ENCODE measurements at places on chromosomes 1 and 21. TPM values are rescaled to one million over a fixed set of nuclear protein-coding genes. Genes with fewer than 3 reads are reported as not detected.

The AZIN2 gene
- 0.31 TPM for total RNA-seq

The NR1I3 gene
- total RNA-seq: not detected

The RNU1-2 gene
- 2,678 TPM for total RNA-seq

The KRTAP21-2 gene
- not detected for total RNA-seq

The LRRC8D gene
- 27.9 TPM for total RNA-seq

The CCNL2 gene
- 83.8 TPM for total RNA-seq

GRCh38 chr1:63915121-63915520 lies 141.3 kb downstream of the ROR1 start:
- H3K4me3 ChIP-seq: no peak overlapping the region
- no peaks in the 10 kb centered on the region for H3K36me3 ChIP-seq
- no peak overlapping the region for H3K27ac ChIP-seq
- no peaks in the 10 kb centered on the region for H3K27me3 ChIP-seq

DNA sequence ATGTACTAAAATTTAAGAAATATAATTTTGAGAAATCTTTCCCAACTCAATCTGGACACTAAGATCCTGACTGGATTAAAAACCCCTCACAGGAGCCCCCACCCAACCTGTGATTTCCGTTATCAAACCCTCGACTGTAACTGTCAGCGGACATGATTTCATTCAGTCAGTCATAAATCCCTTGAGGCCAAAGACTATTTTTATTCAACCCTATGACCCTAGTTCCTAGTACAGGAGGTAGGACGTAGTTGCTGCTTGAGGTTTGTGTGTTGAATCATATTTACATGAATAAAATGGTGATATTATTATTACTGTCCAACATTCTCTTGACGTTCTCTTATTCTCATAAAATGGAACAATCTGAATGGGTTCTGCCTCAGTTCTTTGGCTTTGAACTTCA lies 73.1 kb upstream of the DYNLT5 start:
- H3K4me3 ChIP-seq: no peak overlapping the region
- H3K27ac ChIP-seq: no peak overlapping the region
- DNase-seq: no peak
- no peaks in the 10 kb centered on the region for H3K36me3 ChIP-seq
- no peaks in the 10 kb centered on the region for H3K27me3 ChIP-seq

DNA sequence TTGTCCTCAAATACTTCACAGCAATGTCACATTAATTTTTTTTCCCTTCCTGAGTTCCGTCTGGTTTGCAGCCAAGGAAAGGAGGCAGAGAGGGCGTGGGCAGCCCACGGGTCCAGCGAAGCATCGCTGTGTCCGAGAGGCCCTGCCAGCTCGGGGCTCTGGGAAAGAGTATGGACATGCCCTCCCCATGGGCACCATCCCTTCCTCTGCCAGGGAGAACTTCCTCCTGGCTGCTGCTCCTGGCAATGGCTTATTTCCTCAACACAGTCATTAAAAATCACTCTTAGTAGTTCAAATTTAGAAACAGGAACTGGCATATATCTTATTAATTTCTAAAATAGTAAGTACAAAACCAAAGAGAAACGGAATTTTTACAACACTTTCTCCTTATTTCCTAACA lies 115.4 kb downstream of the RIPK4 start:
- H3K4me3 ChIP-seq: no peak overlapping the region
- H3K27me3 ChIP-seq: no peaks in the 10 kb centered on the region
- H3K27ac ChIP-seq: no peak overlapping the region
- H3K36me3 ChIP-seq: no peaks in the 10 kb centered on the region
- H3K4me1 ChIP-seq: no peaks in the 10 kb centered on the region
- DNase-seq: no peak

- DNase-seq: peak; percentile 32
- no peaks in the 10 kb centered on the region for H3K4me1 ChIP-seq
- H3K36me3 ChIP-seq: no peaks in the 10 kb centered on the region
- no peak overlapping the region for H3K27ac ChIP-seq
- no peaks in the 10 kb centered on the region for H3K27me3 ChIP-seq
Observed at GRCh38 chr1:117895482-117896114, 33.8 kb downstream of the GDAP2 start.

- no peak for DNase-seq
- H3K27ac ChIP-seq: no peak overlapping the region
Observed at GRCh38 chr1:160062230-160062532, 7.8 kb downstream of the KCNJ10 start.

DNA sequence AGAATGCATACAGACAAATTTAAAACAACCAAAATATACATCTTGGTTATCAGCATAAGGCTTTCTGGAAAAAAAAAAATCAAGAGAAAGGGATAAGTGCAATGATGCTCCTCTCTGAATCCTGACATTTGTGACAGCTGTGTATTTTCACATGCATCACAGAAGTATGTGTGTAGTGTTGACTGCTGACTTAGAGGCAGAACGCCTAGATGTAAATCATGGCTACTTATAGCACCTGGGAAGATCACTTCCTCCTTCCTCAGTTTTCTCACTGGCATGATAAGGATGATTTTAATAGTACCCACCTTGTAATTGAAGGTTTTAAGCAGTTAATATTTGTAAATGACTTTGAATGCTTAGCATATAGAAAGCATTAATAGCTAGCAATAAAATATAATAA lies 112.5 kb downstream of the MRPL39 start:
- no peaks in the 10 kb centered on the region for H3K27me3 ChIP-seq
- DNase-seq: no peak
- peaks cover 59% of the 10 kb centered on the region for H3K4me1 ChIP-seq
- H3K4me3 ChIP-seq: no peak overlapping the region
- H3K36me3 ChIP-seq: no peaks in the 10 kb centered on the region

DNA sequence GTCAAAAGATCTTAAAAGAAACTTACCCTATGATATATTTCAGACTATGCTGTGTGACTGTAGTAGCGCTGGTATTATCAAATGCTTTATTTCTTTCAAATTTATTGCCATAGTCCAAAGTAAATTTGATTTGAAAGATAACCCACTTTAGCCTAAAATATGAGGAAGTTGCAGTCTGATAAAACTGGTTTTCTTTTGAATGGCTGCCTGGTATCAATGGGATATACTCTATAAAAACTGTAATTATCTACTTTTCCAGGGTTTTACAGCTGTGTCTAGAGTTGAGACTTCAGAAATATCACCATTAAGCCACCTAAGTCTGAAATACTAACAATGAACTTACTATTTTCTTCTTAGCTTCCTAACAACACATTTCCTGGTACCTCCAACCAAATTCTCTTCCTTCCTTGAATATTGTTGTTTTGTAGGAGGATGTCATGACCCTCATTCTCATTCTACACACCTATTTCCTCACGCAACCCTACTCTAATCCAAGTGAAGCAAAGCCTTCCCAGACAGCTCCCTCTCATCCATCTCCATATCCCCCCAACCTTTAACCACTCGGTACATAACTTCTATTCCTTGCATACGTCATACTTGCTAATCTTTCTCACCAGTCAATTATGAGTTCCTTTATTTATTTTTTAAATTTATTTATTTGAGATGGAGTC lies 17.0 kb downstream of the KDM5B start:
- DNase-seq: no peak
- no peaks in the 10 kb centered on the region for H3K4me1 ChIP-seq
- no peak overlapping the region for H3K4me3 ChIP-seq
- H3K27ac ChIP-seq: no peak overlapping the region

- no peak overlapping the region for H3K27ac ChIP-seq
- no peaks in the 10 kb centered on the region for H3K27me3 ChIP-seq
- 0 out of 2 replicates have a peak overlapping the region, but pooled peaks have one; percentile 4 for H3K4me3 ChIP-seq
- peaks cover 22% of the 10 kb centered on the region for H3K36me3 ChIP-seq
- DNase-seq: no peak
Observed at GRCh38 chr1:228087771-228088251, 5.3 kb downstream of the ARF1 start.

DNA sequence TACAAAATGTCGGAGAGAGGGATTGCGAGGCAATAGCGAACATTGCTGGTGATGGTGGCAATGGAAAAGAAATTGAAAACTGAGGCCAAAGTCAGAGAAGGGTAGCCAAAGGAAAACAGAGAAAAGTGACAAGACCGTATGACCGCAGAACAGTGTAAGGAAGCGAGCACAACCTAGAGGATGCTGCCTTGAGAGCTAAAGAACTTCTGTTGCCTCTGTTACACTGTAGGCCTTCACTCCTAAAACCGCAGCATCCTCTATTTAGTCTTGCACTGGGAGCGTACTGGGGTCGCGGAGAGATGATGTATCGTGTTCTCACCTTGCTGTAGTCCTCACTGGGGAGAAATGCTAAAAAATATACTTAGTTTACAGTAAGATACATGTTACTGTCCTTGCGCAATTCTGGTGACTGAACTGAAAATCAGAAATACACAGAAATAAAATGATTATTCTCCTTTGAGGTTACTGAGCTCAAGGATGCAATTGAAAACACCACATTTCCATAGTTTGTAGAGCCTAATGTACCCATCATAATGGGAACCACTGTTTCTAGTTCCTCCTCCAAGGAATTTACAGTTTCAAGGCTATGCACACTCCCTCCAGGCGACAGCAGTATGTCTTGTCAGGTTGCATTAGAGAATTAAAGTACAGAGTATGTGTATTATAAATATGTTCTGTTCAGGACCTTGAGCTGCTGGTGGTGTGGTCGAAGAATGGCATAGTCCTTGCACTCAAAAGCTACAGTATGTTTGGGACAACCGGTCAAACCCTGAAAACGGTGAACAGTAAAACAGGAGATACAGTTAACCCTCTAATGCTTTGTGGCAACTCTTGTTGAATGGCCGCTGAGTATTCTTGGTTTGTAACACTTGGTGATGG lies 1.3 kb downstream of the NEK7 start:
- no peaks in the 10 kb centered on the region for H3K36me3 ChIP-seq
- peak overlapping the region; percentile 91 for H3K27ac ChIP-seq
- H3K4me3 ChIP-seq: peak overlapping the region; percentile 95

GRCh38 chr1:73662526-73662925 lies 535.5 kb downstream of the LRRIQ3 start:
- H3K27me3 ChIP-seq: no peaks in the 10 kb centered on the region
- no peak for DNase-seq
- no peaks in the 10 kb centered on the region for H3K4me1 ChIP-seq
- no peak overlapping the region for H3K4me3 ChIP-seq
- no peaks in the 10 kb centered on the region for H3K36me3 ChIP-seq
- H3K27ac ChIP-seq: no peak overlapping the region
